Activated naive CD8-positive, alpha-beta T cell treated with anti-CD3 and anti-CD28 coated beads, Interleukin-2, amount 10 ng/mL, durations not matched to agents 7 days and 5 days (primary cell): ENCODE measurements at places on chromosomes 6 and 20. TPM values are rescaled to one million over a fixed set of nuclear protein-coding genes. Genes with fewer than 3 reads are reported as not detected.

- peak; percentile 74 for DNase-seq
Observed at GRCh38 chr20:59933296-59933848, at the start of gene SYCP2. SYCP2 (minus strand) TSS chr20:59933637; CDS start chr20:59922413, 11,224 bp downstream.

GRCh38 chr6:100344761-100345160, 120.0 kb downstream of the SIM1 start:
- no peak for DNase-seq

DNA sequence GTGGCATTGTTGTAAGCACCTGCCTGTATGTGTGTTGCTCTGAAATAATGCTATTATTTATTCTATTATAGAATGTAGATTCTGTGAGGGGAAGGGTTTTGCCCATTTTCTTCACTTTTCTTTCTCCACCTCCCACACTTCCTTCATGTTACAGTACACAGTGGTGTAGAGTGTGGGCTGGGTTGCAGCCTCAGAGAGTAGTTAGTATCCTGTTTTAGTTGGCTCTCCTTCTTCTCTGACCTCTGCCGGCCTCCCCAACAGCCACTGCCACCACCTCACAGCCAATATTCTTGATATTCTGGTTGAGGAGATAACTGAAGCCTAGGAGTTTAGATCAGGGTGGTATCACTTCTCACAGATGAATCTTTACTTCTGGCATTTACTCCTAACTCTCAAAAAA, 143.4 kb downstream of the BCKDHB start:
- DNase-seq: no peak

DNA sequence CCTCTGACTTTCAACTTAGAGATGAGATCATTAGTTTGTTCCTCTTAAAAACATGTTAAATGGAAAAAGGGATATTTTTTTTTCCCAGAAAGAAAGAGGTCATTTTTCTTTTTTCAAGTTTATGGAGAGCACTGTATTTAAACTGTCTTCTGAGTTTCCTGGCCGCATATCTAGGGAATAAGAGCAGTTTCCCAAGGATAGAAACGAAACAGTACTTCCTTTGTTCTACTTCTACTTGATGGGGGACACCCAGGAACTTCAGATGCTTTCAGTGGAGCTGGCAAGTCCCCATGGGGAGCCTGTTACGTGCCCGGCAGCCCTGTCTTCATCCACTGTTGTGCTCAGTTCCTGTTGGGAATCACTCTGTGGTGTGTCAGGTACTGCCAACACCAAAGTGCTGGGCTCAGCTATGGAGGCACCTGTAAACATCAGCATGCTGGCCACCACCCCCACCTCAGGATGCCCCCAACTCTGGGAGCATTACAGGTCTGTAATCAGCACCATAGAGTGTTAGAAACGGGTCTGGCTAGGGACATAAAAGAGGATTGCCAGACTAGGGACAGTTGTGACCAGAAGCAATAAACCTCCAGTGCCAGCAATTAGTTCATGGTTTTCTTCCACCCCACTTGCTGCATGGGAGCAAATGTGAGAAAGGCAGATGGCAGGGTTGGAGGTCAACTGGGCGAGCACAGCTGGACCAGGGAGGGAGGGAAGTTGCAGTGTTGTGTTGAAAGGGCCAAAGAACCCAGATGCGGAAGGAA, 221.7 kb upstream of the ECI2 start:
- no peak for DNase-seq

Gene CHRNA4
- total RNA-seq: not detected
